Psoas muscle (tissue), 8 donors: ENCODE measurements at places on chromosomes 6 and 20.

- DNase-seq = no peak
These were observed 73.6 kb downstream of the MDGA1 start for GRCh38 chr6:37624121-37624520.

DNA sequence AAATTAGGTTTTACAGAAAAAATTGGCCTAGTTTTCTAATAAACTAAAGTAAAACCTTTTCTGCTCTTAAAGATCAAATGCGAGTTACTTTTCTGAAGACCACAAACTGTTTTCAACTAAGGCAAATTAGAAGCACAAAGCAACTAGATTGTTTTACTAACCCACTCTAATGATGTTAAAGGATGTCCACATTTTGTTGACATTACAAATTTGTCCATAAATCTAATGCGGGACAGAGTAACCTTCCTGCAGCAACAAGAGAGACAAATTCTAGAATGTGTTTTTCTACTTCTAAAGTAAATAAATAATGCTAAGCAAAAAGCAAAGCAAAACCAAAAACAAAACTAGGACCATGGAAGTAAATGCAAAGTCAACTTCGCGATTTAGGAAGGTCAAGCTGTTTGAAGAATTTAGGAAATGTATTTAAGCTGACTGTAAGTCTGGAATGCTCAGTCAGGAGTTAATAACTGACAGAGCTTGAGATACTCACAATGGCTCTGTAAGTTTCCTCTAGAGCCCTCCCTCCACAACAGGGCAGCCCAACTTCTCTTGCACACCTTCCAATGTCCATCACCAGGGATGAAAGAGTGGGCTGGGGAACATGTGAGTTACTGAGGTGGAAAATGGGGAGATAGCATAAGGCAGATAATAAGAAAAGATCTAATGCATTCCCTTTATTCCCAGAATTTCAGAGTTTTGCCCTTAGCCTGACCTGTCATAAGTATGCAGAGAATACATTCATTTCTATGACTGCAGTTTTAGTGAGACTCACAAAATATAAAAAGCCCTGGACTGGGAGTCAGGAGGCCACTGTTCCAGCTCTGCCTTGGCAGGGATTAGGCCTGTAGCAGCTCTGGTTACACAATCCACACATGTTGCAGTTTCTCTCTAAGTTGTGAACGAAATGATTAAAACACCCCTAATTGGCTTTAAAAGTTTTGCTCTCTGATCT lies 158.8 kb downstream of the FOXA2 start:
- no peak for DNase-seq

GRCh38 chr6:128807577-128807976 lies 75.4 kb upstream of the LAMA2 start:
- no peak for DNase-seq

DNA sequence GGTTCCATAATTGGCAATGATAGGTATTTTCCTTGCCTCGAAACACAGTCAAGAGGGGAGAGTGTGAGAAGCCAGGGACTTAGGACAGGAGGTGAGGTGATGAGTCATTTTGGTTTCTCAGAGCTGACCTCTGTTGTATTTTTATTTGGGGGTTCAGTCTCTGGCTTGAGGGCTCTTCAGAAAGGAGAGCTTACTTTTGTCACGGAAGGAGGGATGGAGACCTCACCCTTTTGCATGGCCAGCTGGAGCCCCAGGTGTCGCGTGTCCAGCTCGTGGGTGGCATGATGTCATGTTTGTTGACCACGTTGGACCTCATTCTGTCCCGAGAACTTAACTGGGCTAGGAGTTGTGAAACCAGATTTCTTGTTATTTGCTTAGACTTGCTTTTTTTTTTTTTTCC lies 293.9 kb downstream of the QKI start:
- DNase-seq = no peak

GRCh38 chr6:1525364-1526038 lies 84.2 kb upstream of the FOXC1 start:
- no peak for DNase-seq

- DNase-seq = no peak
These were observed 124.1 kb upstream of the RPS6KA2 start for GRCh38 chr6:166751051-166751595.

DNA sequence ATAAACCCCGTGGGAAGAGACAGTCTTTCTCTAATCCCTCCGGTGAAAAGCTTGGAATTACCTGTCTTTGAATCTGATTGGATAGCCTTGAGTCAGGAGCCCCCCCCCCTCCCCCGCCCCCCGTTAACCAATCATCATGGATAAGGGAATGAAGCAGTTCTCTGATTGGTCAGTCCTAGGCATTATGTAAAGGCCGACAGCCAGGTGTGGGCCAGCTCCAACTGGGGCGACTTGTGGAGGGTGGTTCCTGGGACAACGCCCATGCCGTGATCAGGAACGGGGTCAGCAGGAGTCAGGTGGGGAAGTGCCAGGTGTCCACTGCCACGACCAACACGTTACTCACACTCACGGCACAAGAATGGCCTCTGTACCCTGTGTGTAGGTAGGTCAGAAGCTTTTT lies 406.8 kb upstream of the SULF2 start:
- no peak for DNase-seq

GRCh38 chr20:21047981-21048380 lies 58.2 kb downstream of the LINC00237 start:
- DNase-seq = no peak

- no peak for DNase-seq
These were observed 98.4 kb upstream of the ADTRP start for GRCh38 chr6:11876934-11877433.

DNA sequence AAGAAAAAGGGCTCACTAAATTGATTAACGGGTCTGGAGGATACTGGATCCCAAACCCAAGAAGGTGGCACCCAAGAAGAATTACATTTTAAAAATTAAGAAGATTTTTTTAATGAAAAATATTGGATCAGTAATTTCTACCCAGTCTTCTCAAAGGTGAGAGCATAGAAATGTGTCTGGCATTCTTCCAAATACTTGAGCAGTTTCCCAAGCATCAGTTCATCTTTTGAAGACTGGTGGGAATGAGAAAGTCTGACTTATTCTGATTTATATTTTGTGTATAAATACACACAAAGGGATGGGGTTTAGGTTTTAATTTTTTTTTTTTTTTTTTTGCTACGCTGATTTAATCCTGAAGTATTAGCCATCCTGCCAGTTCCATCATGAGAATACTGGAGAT lies 3.3 kb downstream of the MGME1 start:
- DNase-seq = no peak

GRCh38 chr6:135183002-135183531 lies 2.0 kb downstream of the MYB start:
- no peak for DNase-seq

DNA sequence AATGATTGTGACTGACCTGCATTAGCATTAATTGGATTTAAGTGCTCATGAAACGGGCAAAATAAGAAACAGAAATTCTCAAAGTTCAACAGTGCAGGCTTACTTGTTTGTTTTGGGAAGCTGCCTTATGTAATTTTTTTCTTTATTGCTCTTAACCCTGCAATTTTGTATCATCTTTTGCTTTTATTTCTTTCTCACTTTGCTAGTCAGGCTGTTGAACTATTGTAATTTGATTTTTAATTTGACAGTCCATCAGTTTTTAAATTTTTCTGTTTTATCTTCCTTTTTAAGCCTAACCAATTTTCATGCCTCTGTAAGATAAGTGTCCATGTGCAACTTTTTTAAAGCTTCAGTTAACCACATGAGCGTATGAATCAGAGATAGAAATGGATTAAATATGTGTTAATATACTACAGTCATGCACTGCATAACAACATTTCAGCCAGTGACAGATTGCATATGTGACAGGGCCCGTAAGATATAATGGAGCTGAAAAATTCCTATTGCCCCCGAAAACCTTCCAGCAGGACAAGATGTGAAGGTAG lies 44.6 kb downstream of the PEX7 start:
- no peak for DNase-seq
